Activated CD4-positive, alpha-beta T cell treated with anti-CD3 and anti-CD28 coated beads, Interleukin-2, amount 50 U/mL, for 48 hours (primary cell): ENCODE measurements at places on chromosomes 2 and 18.

GRCh38 chr2:227052879-227053278 is 111.1 kb downstream of the COL4A4 start:
- no peak for DNase-seq

DNA sequence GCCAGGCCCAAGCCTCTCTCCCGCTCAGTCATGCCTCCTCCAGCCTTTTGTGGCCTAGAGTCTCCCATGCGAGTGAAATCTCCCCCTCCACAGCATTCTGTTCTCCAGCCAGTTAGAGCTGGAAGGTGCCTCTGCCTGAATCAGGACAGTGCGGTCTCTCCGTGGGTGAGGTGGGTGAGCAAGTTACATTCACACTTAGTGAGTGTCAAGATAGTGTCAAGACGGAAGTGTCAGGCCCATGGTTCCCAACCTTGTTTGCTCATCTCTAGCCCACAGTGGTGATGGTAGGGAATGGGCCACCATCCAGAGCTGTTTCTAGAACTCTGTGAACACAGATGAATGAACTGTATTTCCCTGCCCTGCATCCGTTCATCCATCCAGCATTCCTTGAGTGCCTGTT is 59.5 kb downstream of the LPIN1 start:
- no peak for DNase-seq

- DNase-seq = no peak
Measured at GRCh38 chr2:227388537-227389011, 825 bp upstream of the SCYGR1 start.

GRCh38 chr2:157257312-157258252 is at the start of gene GALNT5:
TSS of gene GALNT5 (plus strand) at chr2:157257705. CDS start at chr2:157258083, 378 bp downstream.
- DNase-seq = no peak

DNA sequence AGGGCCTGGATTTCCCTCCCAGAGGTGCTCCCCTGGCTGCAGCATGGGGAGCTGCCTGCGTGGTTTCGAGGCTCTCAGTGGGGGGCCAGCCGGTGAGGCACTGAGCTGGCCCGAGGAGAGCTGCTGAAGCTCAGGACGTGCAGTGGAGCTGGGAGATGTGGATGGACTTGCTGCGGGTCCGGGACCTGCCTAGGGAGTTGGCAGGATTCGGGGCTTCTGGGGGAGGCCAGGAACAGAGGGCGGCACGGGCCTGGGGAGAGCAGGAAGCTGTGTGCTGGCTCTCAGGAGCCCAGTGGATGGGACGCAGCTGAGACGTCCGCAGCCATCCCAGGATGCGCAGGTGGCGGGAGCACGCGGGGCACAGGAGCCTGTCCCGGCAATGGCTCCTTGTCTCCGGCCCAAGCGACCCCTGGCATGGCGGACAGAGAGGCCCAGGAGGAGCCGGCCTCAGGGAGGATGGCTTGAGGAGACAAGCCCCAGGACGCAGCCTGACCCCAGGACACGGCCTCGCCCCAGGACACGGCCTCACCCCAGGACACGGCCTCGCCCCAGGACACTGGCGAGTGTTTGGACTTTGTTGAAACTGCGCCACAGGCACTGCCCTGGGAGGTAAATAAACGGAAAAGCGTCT is 116.1 kb downstream of the NFATC1 start:
- DNase-seq = no peak

GRCh38 chr2:18402-19271 is 27.7 kb downstream of the FAM110C start:
- no peak for DNase-seq

GRCh38 chr2:199064201-199064600 is 393.5 kb downstream of the SATB2 start:
- DNase-seq = no peak

- no peak for DNase-seq
Measured at GRCh38 chr2:38446906-38447561, 70.0 kb upstream of the ATL2 start.

DNA sequence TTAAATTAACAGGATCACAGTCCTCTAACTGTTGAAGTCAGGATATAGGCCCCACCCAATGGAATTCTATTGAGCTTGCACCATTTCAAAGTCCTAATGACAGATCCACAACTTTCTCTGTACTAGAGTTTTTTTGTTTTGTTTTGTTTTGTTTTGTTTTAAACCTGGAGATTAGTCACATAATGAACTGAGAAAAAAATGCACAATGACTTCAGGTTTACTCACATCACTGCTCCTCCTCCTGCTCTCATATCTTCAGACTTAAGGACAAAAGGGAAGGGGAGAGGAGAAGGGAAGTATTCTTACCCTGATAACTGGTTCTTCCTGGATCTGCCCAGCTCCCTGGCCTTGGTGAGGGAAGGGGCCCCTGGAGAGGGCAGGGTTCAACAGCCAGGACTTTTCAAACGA is 208.2 kb upstream of the EPHA4 start:
- DNase-seq = no peak

DNA sequence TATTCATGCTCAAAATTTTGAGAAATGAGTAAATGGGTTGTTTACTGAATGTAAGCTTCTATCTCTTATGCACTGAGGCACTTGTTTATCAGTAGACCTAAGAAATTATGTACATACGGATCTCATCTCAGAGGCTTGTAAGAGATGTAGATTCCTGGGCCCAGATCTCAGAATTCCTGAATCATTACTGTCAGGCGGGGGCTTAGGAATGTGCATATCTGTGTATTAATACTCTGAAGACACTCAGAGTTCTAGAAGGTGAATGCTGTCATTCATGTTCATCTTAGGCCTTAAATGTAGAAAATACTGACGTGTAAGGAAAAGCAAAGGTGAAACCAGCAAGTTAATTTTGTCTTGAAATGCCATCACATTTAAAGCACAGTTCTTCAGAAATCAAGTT is 169.6 kb downstream of the FMNL2 start:
- no peak for DNase-seq

GRCh38 chr2:190679813-190680591 is 31.1 kb downstream of the NAB1 start:
- DNase-seq = peak; percentile 72

DNA sequence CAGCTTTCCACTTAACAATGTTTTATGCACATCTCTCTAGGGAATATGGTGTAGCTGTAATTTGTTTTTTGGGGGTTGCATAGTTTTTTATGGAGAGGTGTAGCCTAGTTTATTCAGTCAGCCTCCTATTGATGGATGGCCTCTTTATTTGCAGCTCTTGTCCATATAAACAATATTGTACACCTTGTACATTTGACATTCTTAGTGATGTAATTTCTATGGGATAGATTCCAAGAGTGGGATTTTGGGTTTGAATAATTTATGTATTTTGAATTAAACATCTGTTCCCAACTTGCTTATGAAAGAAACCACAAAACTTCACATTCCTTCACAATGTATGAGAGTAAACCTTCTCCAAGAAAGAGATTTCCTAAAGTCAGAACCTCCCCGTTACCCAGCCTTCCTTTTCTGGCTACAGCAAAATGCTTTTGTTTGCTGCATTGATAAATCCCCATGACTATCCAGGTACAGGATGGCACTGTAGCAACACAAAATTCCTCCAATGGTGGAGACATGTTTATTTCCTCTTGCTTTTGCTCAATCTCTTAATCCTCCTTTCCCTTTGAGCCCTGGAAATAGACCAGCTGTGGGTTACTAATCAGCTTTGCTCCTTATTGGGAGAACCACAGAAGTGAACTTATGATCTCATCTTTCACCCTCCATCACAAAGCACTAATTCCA is 58.4 kb upstream of the GALR1 start:
- DNase-seq = no peak

DNA sequence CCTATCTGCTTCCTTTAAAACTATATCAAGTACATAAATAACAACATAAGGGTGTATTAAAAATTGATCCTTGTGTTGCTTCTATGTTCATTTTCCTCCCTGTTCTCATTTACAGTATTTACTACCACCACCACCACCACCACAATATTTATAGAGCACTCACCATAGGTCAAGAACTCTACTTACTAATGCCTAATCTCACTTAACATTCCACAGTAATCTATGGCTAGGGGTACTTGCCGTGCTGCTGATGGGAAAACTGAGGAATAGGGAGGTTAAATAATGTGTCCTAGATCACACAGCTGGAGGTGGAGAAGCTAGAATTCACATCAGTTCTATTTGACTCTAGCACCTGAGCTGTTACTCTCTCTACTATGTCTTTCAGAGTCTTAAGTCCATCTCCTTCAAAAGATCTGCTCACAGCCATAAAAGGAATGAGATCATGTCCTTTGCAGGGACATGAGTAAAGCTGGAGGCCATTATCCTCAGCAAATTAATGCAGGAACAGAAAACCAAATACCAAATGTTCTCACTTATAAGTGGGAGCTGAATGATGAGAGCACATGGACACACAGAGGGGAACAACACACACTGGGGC is 54.1 kb upstream of the ZNF385B start:
- no peak for DNase-seq

DNA sequence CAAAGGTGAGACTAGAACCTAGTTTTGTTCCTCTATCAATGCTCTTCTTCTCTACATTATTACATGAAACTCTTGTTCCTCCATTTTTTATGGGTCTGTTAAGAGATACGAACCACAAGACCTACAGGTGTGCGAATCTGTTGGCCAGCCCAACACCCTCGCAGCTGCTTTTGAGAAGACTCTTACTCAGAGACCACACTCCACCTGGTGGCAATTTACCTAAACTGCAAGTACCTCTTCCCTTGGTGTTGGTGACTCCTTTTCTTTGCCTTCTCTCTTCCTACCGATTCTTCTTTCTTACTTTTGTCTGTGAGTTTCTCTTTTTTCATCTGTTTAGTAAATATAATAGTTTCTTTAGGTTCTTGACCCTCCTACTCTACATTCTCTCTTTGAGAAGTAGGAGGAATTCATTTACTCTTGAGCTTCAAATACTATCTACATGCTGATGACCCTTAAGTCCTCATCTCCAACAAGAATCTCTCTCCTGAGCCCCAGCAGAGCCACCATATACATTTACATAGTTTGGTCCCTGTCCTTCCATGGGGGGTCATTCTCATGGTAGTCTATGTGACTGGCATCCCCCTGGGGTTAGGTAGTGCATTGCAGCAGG is 81.8 kb upstream of the GAREM1 start:
- DNase-seq = peak; percentile 49

DNA sequence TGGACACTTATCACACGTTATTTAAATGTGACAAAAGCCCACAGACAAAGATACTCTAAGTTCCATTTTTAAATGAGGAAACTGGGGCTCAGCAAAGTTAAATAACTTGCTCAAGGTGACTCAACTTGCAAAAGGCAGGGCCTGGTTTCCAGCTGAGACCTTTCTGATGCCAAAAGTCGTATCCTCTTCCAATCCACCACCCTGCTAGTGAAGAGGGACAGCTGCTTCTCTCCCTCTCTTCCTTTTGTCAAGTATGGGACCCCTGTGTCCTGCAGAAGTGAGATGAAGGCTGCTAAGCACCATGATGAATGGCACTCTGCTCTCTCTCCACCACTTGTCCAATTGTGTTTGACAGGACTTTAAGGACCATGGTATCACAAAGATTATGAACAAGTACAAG is 140.9 kb downstream of the DYM start:
- DNase-seq = no peak

DNA sequence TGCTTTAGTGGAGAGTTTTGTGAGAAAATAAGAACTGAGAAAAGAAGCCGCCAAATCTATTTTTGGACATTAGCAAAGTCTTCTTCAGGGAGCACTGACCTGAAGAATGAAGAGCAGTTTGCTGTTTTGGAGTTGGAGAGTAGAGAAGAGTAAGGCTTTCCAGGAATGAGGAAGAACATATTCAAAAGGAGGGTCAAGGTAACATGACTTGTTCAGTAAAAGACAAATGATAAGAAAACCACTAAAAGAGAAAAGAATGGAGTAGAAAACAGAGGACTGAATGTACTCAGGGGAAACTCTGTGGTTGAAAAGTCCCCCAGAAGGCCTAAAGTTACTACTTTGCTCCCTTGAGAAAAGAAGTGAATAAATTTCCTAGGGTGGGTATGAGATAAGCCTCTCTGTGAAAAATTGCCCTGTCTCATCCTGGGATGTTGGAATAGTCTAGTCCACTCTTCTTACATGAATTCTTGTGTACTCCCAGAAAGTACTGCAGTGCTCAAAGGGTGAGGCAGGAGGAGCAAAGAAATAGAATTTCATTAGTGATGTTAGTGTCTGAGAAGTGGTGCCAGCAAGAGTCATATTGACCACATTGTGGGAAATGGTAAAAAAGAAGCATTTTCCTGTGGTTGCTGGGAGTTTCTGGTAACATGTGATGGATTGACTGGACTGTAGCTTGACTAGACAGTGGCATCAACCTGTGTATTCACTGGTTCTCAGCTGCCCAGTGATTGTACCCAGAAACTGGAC is 27.8 kb downstream of the MBD5 start:
- DNase-seq = no peak

DNA sequence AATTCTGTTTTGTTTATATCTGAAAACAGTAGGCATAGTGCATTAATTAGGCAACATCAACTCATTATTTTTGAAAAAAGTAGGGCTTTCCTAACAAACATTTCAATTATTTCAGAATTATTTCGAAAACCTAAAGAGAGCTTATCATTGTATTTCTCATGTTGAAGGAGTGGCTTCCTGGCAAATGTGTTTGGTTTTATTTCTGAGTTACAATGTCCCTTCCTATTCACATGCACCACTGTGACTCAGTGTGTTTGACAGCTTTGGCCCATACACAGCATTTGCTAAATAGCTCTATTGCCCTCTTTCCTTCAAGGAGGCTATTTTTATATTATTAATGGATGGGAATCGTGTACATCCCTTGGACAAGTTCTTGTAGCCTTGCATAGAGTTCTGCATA is 205.9 kb downstream of the PTGR3 start:
- no peak for DNase-seq

- no peak for DNase-seq
Measured at GRCh38 chr18:42583283-42583731, 532.2 kb downstream of the RIT2 start.
